ENCODE measurements at places on chromosomes 5 and 9.

- no peak for DNase-seq
Measured at GRCh38 chr9:84271531-84271900, 69.0 kb downstream of the SLC28A3 start.

DNA sequence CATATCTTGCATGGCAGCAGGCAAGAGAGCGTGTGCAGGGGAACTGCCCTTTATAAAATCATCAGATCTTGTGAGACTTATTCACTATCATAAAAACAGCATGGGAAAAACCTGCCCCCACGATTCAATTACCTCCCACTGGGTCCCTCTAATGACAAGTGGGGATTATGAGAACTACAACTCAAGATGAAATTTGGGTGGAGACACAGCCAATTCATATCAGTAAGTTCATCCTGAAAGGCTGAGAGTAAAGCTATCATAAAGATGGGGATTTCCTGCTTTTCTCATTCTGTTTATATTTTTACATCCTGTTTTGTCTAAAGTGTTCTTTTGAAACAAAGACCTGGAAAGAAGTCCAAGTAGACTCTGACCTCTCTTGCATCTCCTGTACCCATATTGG, 28.9 kb upstream of the IL33 start:
- DNase-seq: no peak

GRCh38 chr9:95197692-95198271, 119.7 kb downstream of the FANCC start:
- no peak for DNase-seq

GRCh38 chr9:468766-469426, 254.2 kb downstream of the DOCK8 start:
- no peak for DNase-seq

DNA sequence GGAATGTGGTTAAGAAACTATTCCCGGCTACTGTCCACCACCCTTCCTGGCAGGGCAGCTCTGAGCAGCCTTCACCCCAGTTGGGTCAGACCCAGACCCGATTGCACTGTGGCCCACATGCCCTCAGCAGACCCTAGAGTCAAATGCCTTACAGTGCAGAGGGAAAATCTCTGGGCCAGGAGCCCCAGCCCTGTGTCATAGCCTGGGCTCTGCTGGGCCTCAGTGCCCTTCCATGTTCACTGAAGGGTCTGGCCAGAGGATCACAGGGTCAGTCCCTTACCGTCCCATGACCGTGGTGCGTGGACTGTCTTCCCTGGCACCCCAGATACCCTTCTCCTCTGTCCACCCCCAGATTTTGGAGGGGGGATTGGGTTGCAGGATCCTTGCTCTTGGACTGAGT, 73.5 kb upstream of the COL5A1 start:
- DNase-seq: no peak

DNA sequence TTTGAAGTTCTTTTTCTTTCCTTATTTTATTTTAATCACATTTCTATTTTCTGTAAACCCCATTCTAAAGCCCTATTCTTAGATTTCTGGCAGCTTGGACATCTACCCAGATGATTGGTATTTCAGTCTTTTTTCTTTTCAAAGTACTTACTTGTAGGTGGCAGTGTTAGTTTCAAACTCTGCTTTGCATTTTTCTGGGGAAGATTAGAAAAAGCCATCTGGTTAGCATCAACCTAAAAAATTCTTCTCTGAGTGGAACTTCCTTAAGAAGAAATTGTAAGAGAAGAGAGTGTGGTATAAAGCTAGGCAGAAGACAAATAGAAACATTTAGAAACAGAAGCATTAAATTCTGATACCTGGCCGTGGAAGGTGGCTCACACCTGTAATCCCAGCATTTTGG, 17.2 kb upstream of the TENT2 start:
- no peak for DNase-seq

DNA sequence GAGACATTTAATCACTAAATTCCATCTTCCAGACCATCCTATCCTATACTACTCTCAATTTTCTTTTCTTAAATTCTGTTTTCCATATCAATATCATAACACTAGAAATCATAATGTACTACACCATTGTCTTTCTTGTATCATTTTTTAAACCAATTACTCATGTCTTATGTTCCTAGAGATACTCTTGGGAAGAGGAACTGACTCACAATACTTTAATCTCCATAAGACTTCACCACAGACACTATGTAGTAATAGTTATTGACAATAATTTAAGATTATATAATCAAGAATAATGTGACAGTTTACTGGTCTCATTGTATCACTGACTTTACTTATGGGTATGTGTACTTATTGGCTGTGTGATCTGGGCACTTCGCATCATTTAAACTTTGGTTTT, 43.8 kb downstream of the PCDHGC5 start:
- DNase-seq: no peak
